Kidney tubule cell (primary cell): ENCODE measurements at places on chromosomes 2 and 18.

GRCh38 chr2:165857876-165858275 is 63.8 kb upstream of the GALNT3 start:
- no peak for DNase-seq

DNA sequence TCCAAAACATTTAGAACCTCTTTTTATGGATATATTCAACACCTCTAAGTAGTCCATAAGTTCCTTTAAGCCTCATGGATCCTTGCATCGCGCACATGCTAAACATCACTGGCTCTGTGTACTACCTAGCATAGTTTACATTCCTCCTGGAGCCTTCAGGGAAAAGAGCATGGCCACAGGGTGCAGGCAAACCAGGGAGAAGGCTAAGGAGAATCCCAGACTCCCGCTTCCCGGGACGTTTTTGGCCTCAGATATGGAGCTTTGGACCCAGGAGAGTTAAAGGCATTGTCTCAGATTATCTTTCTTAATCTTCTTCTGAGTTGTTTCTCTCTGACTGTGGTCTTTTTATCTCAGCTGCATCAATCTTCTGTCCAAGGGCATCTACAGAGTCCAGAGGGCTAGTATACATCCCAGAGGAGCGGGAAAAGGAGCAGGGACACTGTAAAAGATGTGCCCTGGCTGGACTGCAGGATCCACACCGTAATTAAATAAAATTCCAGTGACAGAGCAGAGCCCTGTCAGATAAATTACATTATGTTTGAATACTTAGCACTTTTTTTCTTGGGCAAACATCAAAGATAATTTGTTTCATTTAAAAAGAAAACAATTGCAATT is 36.9 kb downstream of the RIT2 start:
- DNase-seq = no peak

- peak; percentile 13 for DNase-seq
Measured at GRCh38 chr18:41955688-41956087, 654 bp downstream of the PIK3C3 start.

- DNase-seq = no peak
Measured at GRCh38 chr18:13538630-13539029, 187.7 kb downstream of the FAM210A start.

DNA sequence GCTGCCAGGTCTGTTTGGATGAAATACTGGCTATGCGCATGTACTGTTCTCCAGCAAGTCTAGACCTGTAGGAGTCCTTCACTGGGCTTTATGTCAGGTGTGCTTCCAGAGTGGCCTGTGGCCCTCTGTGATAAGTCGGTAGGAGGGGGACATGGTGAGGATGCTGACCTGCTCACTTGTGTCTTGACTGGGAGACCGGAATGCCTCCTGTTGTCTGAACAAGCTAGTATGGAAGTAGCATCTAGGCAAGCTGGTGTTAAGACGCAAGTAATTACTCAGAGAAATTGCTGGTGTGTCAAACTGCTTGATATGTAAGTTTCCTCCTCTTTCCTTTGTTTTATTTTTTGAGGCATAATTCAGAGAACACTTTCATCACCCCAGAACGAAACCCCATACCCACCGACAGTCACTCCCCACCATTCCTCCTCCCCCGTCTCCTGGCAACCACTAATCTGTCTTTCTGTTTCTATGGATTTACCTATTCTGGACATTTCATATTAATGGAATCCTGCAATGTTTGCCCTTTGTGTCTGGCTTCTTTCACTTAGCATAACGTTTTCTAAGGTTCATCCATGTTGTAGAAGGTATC is 76.4 kb downstream of the TMEM247 start:
- no peak for DNase-seq

DNA sequence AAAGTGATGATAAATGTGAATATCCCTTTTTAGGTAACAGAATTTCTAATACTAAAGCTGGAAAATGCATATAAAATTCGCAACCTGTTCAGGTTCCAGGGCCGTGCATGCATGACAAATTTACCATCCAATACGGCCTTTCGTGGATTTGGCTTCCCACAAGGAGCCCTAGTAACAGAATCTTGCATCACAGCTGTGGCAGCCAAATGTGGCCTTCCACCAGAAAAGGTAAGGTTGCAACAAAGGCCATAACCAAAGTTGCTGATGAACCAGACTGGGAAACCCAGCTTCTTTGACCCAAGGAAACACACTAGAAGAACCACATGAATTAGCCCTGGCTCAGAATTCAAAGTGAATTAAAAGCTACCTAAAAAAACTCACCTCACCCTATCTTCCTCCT is 49.6 kb upstream of the BZW1 start:
- DNase-seq = no peak

- DNase-seq = no peak
Measured at GRCh38 chr2:180662521-180662920, 317.9 kb upstream of the UBE2E3 start.

DNA sequence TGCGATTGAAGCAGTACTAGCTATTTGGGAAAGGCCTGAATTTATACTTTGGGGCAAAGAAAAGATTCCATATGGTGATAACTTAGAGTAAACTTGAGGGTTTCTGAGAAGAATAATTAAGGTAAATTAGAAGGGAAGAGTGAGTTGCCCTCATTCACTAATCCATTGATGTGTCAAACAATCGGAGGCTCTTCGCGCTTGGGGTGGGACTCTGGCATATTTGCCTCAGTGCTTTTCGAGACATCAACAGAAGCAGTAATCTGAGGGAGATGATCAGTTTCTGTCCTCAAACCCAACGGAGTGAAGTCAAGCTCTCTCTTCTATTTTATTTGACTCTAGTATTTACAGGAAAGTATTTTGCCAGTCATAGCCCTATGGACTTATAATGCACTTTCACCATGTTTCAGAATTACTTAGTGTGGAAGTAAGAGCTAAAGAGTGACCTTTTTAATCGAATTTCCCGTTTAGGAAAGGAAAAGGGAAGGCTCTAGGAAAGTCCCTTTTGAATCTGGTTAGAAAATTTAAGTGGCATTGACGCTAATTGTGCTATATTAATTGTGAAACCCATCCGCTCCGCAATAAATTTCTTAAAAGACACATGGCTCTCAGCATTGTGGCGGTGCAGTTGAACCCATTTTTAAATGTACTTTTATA is 1.3 kb downstream of the RAB10 start:
- peak; percentile 26 for DNase-seq
